ENCODE measurements at places on chromosomes 16 and 17. TPM values are rescaled to one million over a fixed set of nuclear protein-coding genes. Genes with fewer than 3 reads are reported as not detected.

DNA sequence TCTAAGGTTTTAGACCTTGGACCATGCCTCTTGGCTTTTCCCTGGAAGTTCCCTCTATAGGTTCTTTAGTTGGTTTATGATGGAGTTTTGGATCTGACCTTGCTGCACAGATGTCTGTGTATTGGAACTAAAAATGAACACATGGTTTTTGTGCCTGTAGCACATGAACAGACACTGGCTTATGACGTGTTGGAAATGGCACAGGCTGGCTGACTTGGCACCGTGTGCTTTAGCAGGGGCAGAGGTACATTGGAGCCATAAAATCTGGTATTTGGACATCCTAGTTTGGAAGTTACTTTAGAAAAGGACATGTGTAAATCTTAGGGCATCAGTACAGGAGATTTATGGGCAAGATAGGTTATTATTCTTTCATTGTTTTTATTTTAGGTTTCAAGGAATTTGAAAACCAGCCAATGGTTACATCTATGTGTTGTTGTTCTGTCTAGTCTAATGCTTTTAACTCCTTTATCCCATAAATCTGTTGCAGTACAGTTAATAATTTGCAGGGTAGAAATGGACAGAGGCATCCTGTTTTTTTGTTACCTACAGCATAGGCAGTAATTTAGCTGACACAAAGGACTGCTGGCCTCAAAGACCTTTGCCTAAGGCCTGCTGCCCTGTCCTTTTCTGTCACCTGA lies 6.0 kb downstream of the SOCS7 start:
- DNase-seq = peak; percentile 7

- no peak for DNase-seq
These were observed 4.2 kb upstream of the AATF start for GRCh38 chr17:36944553-36944952.

DNA sequence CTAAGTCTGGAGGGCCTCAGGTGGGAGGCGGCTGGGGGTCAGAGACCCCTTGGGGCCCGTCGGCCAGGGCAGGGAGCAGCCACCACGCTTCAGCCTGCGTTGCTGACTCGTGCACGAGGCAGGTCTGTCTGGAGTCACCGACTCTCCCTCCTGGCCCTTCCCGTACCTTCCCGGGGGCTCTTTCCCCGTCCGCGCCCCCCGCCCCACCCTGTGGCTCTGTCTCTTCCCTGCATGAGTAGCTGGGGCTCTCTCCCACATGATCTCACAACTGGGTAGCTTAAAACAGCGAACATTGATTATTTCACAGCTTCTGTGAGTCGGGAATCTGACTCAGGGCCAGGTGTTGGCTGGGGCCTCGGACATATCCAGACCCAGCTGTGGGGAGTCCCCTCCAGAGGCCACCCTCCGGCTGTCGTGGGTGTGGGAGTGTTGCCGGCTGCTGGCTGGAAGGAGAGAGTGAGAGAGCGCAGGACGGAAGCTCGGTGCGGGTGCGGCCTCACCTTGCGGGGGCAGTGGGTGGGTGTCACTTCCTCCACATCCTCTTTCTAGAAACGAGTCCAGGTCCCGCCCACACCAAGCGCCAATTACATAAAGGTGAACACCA lies 17.3 kb downstream of the BAHCC1 start:
- peak; percentile 50 for DNase-seq

GRCh38 chr17:75987041-75987440 lies 8.0 kb downstream of the TEN1 start:
- DNase-seq = no peak

ARL16 gene
- total RNA-seq = 47.1 TPM

Measured in body of pancreas (tissue), 4 donors.